ENCODE measurements at places on chromosomes 11 and 22.

DNA sequence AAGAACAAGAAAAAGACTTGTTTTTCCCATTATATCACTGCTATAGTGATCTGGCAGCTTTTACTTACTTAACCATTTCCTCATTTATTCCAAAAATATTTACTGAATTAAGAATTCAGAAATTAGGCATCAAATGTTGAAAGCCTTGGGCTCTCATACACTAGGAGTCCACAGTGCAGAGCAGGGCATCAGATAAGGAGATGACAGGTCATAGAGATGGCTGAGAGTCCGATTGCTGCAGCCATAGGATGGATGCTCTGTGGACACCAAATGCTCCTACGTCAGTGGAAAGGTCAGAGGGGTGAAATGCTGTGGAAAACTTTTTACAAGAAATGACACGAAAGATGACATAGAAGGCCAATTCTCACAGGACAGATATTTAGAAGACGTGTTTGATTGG is 771.1 kb downstream of the LRRC4C start:
- no peak for DNase-seq

DNA sequence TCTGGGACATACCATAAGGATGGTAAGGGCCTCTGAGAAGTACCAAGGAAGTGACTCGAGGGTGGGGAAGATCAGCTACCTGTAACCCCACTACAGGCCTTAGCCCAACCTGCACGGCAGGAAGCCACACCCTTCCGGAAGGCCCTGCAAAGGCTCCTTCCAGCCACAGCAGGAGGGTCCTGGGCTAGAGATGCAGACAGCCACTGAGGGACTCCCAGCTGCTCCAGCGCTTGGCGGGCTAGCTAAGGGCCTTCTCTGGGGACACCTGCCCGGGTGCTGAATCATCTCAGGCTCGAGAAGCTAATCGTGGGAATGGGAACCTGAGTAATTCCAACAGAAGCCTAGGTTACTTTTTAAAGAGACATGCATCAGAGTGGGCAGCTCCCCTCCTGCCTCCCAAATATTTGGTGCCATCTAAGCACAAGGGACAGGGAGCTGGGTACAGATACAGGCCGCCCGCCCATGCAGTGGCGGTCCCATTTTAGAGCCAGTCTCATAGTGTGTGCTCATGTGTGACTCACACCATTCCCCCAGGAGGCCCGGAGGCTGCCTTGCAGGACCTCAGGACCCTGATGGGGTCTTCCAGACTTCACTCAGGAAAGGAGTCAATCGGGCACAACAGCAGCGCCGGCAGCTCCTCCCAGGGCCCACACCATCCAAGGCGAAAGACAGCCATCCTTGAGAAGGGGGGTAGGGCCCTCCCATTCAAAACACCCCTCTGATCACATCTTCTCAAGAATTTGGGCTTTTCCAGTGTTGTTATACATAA is 8.0 kb downstream of the MYH9 start:
- no peak for DNase-seq

DNA sequence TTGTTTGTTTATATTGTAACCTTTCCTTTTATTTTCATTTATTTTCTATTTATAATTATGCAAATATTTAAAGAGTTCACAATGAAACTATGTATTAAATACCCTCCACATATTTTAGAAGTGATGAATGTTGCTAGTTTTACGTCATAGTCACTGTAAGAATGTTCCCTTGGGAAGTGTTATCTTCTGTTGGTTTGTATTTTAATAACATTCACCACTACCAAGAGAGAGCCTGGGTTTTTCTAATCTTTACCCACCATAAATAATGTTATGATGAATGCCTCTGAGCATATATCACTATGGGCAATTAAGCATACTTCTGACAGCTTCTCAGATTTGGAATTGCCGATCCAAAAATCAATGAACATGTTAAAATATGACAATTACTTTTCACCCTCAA is 80.7 kb downstream of the GGT1 start:
- DNase-seq, result no peak

DNA sequence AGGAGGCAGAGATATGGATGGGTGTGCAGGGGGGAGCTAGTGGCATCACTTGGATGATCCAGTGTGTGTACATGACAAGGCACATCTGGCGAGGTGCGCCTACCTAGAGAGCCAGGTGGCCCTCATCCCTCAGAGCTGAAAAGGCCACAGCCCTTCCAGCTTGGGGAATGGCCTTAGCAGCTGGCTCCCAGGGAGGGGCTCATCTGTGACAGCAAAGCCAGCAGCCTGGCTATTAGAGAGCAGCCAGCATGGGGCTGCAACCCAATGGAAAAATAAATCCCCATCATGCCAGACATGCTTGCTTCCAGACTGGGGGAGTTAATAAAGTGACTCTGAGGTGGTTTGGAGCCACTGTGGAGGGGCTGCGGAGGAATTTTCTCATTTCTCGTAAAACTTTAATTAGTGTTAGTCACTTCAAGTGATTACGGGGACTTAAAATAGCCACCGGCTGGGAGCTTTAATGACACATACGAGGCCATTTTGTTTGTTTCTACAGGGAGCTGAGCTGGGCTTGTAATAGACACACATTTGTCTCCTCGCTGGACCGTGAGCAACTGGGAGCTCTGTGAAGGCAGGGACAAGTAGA is 111.2 kb upstream of the ALX4 start:
- no peak for DNase-seq

- DNase-seq, result peak; percentile 30
Observed at GRCh38 chr11:62402226-62402959, 16.4 kb upstream of the SCGB1A1 start.

GRCh38 chr11:69848201-69848600 is 29.0 kb upstream of the FGF3 start:
- DNase-seq, result no peak

DNA sequence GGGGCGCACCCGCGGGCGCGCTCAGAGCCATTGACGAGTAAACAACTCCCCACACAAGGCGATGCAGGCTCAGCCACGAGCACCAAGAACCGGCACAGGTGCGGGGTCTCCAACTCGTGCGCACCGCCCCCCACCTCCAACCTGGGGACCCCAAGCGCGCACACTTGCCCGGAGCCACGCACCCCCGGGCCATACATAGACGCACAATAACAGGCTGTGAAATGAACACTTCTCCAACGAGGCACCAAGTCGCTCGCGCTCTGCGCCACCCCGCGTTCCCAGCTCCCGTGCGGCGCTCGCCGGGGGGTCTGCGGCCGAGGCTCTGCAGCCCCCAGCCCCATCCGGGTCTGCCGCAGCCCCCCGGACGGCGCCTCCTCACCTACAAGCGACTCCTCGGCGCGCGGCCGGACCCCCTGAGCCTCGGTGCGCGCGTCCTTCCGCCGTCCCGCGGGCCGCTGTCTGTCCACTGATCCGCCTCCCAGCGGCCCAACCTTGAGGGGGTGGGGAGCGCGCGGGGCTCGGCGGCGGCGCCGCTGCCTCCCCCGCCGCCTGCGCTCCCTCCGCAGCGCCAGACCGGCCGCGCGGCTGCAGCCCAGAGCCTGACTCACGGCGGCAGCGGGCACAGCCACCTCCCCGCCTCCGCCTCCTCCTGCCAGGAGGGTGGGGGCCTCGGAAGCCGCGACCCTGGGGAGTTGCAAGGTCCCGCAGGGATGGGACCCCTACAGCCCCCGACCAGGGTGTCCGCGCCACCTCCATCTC is 1.6 kb downstream of the IFITM10 start:
- no peak for DNase-seq

DNA sequence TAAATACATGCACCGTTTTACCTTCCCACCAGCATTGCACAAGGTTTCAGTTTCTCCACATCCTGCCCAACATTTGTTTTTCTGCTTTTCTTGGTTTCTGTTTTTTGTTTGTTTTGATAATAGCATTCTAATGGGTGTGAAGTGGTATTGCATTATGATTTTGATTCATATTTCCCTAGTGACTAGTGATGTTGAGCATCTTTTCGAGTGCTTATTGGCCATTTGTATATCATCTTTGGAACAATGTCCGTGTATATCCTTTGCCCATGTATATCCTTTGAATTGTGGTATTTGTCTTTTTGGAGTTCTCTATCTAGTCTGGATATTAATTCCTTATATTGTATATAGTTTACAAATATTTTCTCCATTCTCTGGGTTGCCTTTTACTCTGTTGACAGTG is 2914.8 kb upstream of the OR11H1 start:
- DNase-seq, result no peak

DNA sequence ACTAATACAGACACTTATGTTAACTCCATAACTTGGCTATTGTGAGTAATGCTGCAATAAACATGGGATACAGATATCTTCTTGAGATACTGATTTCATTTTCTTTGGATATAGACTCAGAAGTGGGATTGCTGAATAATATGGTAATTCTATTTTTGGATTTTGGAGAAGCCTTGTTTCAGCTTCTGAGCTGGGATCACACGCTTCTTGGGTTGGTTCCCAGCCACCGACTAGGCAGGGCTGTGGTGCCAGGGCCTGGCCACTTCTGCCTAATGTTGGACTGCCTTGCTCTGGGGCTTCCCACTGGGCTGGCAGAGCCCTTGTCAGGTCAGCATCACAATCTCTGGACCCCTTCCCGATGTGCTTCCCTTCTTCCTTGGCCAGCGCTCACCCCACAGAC is 14.0 kb upstream of the MCHR1 start:
- no peak for DNase-seq

GRCh38 chr11:131441051-131441810 is 70.8 kb downstream of the NTM start:
- DNase-seq, result no peak

- DNase-seq, result no peak
Observed at GRCh38 chr11:62806611-62807121, 1.4 kb upstream of the NXF1 start.

DNA sequence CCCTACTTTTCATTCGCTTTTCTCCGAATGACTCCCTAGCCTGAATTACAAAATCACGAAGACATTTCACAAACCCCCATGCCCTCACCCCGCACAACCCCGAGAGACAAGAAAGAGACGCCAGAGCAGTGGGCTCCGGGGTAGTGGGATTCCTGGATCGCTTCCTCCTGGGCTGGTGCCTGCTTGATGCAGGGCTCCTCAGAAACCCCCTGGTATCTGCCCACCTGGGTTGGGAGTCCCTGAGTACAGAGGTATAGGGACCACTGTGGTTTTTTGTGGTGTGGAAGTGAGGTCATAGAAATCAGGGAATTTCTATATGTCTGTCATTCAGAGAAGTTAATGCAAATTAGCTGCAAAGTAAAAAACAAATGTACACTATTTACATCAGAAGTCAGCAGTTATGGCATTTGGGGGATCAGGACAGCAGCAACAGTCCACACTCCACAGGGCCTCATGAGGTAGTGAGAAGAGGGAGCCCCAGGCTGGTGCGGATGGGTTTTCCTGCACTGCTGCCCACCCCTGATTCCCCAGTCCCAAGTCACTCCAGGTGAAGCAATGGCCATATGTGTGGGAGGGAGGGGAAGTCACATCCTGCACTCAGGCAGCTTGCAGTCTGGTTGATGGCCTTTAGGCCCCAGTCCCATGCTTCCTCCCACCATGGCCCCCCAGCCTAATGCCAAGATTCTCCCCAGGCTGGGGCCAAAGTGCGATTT is 39.6 kb downstream of the BUD13 start:
- DNase-seq, result no peak

GRCh38 chr11:33731723-33732531 is 4.3 kb downstream of the CD59 start:
- no peak for DNase-seq

DNA sequence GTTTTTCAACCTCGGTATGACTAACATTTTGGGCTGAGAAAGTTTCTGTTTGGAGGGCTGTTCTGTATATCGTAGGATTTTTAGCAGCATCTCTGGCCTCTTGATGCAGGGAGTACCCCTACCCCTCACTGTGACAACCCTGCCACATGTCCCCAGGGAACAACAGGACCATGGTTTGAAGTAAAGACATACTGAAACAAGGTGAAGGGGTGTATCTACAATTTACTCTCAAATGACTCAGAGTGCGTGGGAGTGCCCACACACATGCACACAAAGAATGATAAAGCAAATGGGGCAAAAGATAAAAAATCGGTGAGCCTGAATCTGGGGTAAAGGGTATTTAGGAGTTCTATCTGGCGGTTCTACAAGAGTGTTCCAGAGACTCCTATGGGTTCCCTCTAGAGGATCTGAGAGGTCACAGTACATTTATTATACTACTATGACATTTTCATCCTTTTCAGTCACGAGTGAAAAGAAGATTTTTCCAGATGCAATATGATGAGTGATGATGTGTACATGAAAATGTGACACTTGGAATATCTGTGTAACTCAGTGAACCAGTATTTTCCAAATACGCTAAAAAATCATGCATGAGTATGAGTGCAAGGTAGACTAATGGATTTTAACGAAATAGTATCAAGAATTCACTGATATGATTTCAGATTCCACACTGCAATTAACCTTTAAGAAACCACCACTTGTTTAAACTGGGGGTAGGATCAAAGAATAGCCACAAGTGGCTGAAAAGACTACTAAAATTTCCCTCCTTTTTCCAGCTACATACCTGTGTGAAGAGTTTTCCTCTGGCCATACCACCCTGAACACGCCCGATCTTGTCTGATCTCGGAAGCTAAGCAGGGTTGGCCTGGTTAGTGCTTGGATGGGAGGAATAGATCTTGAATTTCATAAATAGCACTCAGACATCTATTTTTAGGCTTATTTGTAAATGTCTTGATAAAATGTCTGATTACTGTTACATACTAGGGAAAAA is 56.3 kb upstream of the YPEL1 start:
- no peak for DNase-seq

GRCh38 chr11:48019217-48019584 is 38.8 kb downstream of the PTPRJ start:
- DNase-seq, result no peak

- no peak for DNase-seq
Observed at GRCh38 chr11:35318977-35319925, 100.1 kb downstream of the SLC1A2 start.
